ENCODE measurements at places on chromosomes 3 and 15.

DNA sequence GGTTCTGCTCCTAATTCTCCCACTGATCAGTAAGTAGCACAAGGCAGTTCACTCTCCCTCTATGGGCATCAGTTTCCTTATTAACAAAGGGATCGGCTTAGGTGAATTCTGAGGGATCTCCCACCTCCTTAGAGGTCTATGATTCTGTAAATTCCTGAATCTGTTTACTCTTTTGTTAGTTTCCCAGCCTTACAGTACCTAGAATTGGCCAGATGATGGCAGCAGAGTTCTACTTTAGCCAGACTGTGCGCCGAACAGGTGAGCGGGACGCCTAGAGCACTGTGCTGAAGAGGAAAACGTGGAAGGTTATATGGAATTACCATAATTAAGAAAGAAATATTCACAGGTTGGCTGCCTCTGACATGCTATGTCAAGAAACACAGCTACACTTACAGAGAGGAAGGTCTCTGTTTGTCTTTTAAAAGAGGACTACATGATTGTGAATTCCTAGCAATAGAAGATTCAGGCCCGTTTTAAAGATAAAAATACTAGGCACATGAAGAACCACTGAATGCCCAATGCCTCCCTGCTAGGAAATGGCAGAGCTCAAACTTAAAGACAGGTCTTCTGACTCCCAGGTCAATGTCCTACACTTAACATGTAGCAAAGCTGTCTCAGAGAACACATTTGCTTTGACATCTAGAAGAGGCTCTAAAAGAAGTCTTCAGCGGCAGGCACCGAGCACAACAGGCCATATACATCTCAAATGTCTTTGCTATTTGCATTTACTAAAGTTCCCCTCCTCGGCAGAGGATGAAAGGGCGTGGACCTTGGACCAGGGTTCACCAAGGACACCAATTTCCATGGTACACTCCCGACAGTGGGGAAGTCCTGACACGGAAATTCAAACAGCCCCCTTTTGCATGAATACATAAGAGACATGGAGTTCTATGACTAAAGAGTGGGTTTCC lies 259.9 kb downstream of the FGF12 start:
- DNase-seq: peak; percentile 47

GRCh38 chr3:86737517-86737916 lies 253.4 kb downstream of the VGLL3 start:
- DNase-seq: no peak

GRCh38 chr3:13200465-13200864 lies 127.2 kb upstream of the IQSEC1 start:
- no peak for DNase-seq

GRCh38 chr15:95259965-95260364 lies 1028.6 kb downstream of the MCTP2 start:
- peak; percentile 78 for DNase-seq

GRCh38 chr15:83612898-83613635 lies 40.9 kb upstream of the ADAMTSL3 start:
- no peak for DNase-seq

GRCh38 chr3:186025161-186025560 lies 83.7 kb downstream of the ETV5 start:
- DNase-seq: no peak

GRCh38 chr3:549636-550035 lies 353.1 kb downstream of the CHL1 start:
- no peak for DNase-seq

GRCh38 chr3:74897006-74897405 lies 282.5 kb upstream of the CNTN3 start:
- DNase-seq: peak; percentile 8

- peak; percentile 3 for DNase-seq
Measured at GRCh38 chr3:147361454-147362420, 44.6 kb downstream of the ZIC4 start.

GRCh38 chr3:169071003-169071402 lies 592.5 kb downstream of the MECOM start:
- no peak for DNase-seq

DNA sequence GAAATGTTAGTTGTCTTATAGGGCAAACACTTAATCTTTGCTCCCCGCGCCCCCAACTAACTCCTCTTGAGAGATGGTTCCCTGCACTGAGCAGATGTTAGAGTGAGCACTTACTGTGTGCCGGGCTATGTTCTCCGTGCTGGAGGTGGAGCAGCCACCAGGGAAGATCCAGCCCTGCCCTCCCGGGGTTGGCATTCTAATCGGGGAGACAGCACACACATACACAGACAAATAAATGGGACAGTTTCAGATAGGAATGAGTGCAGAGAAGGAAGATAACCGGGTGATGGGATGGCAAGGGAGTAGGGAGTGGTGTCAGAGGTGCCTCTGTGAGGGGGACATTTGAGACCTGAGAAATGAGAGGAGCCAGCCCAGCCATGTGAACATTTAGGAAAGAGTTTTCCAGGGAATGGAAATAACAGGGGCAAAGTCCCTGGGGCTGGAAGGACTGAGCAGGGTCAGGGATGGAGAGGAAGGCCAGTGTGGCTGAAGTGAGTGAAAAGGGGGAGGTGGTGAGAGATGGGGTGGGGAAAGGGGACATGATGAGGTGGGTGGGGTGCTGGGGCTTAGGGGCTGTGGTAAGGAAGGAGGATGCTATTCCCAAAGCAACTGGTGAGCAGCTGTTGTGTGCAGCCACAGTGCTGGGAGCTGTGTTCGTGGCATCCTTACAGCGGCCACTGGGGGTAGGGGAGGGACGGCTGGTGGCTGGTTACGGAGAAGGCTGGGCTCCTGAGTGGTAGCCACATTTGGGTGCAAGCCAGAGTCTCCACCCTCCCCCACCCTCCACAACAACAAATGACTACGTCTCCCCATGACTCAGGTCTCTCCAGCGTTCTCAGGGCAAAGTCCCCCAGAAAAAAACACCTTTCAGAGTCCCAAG lies 15.4 kb upstream of the FGD5 start:
- DNase-seq: no peak
